Stimulated activated CD4-positive, alpha-beta T cell treated with anti-CD3 and anti-CD28 coated beads, Interleukin-15, amount 100 ng/mL, for 1 hour (primary cell): ENCODE measurements at places on chromosomes 2 and 18.

DNA sequence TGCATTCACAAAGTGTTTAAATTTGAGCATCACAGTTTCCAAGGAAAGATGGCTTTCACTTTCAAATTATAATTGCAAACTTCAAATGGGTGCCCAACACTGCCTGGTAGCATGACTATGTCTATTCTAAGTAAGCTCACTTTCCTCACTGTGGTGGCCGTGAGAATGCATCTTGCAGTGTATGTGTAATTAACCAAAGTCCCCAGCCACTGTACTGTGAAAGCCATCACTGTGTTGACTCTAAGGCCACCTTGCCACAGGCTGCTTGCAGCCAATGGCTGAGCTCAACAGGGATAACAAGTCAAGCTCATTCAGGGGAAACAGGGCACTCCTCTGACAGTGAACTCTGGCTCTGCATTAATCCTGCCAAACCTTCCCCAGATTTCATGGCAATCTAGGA lies 43.3 kb upstream of the LGALSL start:
- no peak for DNase-seq

DNA sequence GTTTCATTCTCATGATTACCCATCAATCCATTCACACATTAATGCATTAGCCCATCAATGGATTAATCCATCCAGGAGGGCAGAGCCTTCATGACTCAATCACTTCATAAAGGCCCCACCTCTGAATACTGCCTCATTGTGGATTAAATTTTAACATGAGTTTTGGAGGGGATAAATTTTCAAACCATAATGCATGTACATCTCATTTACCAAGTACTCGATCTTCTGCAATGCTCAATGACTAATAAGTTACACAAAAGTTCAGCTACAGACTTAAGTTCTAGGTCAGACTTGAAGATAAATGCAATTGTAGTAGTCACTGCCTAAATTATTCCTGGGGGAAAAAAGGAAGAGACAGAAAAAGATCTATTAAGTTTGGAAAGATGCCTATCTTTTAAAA lies 120.0 kb upstream of the OSR1 start:
- no peak for DNase-seq

GRCh38 chr2:25954199-25954752 lies 28.0 kb downstream of the KIF3C start:
- DNase-seq: no peak

- DNase-seq: no peak
Observed at GRCh38 chr18:60259052-60259681, 113.4 kb downstream of the MC4R start.

DNA sequence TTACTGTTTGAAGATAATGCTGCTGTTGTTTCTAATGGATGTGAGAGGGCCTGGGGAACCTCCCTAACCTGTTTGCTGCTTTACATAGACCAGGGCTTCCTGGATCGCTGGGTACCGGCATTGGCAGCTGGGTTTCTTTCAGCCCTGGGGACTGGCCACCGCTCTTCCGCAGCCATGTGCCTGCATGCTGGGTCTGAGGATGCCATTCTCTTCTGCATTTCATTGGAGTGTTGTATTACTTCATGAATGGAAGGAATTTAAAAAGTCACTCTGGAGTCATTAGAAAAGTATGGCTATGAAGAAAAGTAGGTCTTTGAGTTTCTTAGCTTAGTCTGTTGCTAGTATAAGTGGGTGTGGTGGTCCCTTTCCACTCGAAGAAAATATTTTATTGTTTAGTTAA lies 107.3 kb upstream of the MGAT5 start:
- DNase-seq: no peak

GRCh38 chr18:73639788-73640187 lies 507.8 kb downstream of the FBXO15 start:
- DNase-seq: no peak

DNA sequence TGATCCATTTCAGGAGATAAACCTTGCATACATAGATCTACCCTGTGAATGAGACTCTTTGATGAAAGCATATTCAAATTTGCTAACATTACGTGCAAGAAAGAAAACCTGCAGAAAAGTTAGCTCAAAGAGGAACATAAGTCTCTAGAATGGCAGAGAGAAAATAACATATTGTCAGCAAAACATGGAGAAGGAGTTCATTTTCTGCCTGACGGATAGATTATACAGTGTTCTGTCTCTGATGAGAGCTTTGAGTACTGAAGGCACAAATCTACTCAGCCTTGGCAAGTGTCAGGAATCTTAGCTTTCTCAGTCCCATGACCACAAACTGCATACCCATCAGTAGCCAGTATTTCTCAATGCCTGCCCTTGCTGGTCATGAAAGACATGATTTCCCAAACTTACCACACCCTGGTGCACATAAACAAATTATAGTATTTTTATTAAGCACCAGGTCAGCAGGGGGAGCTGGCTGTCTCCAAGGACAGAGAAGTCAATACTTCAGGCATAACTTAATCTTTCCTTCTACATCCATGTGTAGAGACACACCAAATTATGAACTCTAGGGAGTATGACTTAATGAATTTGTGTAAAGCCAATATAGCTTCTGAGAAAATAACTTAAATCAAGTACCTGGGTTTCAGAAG lies 401.2 kb upstream of the SOX11 start:
- DNase-seq: no peak

GRCh38 chr2:238685713-238686112 lies 162.2 kb upstream of the TWIST2 start:
- DNase-seq: no peak

DNA sequence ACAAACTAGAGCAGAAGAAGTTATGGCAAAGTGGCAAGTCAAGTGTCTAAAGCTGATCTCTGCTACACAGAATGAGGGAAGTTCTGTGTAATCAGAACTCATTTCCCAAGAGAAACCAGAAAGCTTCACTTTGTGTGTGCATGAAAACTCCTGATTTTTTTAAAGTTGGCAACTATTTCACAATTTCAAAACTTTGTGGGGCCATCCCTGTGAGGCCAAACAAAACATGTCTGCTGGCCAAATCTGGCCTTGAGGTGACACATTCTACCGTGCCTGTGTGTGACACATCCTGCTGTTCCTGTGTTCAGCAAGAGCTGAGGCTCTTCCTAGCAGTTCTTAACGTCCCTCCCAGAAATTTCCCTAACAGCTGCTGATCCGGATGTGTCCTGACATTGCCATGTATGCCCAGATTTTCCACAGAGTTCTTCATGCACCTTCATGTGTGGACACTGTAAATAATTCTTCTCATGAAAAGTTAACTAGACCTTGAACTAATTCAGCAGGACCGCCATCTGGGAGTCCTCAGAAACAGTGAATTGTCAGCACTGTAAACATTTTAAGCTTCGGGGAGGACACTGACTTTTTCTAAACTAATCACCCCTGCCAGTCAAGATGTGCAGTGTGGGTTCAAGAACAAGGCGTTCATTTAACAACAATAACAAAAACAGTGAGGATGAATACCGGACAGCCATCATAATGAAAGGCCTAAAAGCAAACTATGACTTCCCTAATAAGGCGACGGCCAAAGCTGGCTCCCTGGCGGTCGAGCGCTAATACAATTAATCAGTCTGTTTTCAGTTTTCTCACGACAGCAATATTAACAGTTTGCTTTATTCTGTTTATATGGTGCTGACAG lies 99.0 kb downstream of the PLEKHM3 start:
- DNase-seq: no peak

GRCh38 chr2:113084249-113085000 lies 16.7 kb downstream of the IL1F10 start:
- no peak for DNase-seq

GRCh38 chr2:11698009-11698922 lies 28.3 kb upstream of the NTSR2 start:
- DNase-seq: no peak

- DNase-seq: no peak
Observed at GRCh38 chr2:72211777-72212485, 64.3 kb upstream of the CYP26B1 start.

- DNase-seq: no peak
Observed at GRCh38 chr2:171260471-171261424, 100.1 kb upstream of the TLK1 start.

- no peak for DNase-seq
Observed at GRCh38 chr2:85748039-85748734, 5.6 kb upstream of the ATOH8 start.

DNA sequence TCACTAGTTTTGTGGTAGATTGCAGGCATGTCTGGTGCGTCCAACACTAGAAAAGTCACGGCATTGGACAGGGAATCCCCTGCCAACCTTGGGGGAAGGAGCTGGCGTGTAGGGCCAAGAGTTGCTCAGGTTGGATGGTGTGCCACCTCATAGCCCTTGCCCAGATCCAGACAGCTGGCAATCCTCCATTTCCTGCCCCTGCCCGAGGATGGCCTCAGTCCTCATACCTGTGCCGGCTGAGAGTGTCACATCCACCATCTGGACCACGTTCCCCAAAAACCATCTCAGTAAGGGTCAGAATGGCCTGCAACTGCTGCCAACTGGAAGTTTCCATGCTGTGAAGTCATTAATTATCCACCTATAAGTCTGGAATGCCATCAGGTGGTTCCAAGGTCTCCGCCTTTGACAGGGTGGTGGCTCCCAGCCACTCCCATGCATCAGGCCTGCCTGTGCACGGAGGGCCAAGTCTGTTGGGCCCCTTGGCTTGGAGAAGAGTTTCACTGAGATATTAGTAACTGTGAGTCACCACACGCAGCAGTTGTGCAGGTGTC lies 55.0 kb downstream of the IMPA2 start:
- no peak for DNase-seq

GRCh38 chr18:45879681-45880655 lies 54.5 kb downstream of the SIGLEC15 start:
- peak; percentile 51 for DNase-seq

DNA sequence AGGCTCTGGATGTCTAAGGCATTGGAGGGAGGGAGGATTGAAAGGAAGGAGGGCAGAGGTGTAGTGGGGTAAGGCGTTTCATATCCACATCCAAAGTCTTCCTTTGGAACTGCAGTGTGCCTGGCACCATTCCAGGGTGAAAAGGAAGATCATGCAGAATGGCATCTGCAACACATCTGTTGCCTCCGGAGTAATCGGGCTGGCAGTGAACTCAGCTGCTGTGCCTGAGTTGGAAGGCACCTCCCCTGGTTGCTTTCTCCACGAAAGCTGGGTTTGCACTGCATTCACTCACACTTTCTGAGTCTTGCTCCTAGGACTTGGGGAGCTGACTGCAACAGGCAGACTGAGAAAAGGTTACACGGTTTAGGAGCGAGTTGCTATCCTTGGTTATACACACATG lies 30.3 kb upstream of the SEC11C start:
- no peak for DNase-seq

DNA sequence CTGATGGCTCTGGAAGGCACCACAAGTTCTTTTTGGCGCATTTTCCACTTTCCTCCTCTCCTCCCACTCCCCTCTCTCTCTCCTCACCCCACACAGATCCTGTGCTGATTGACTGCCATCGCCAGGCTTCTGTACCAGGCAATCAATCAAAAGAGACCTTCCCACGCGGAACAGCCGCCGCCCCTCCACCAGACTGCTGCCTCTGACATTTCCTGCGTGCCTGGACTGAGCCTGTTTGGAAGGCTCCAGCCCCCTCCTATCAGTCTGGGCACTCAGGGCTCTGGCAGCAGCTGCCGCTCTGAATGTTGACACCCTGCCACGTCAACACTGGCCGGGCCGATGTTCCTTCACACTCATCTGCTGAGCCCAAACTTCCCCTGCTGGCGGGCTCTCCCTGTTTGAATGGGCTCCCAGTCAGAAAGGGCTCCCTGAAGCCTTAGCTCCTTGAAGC lies 467.7 kb downstream of the EPHA4 start:
- DNase-seq: no peak

DNA sequence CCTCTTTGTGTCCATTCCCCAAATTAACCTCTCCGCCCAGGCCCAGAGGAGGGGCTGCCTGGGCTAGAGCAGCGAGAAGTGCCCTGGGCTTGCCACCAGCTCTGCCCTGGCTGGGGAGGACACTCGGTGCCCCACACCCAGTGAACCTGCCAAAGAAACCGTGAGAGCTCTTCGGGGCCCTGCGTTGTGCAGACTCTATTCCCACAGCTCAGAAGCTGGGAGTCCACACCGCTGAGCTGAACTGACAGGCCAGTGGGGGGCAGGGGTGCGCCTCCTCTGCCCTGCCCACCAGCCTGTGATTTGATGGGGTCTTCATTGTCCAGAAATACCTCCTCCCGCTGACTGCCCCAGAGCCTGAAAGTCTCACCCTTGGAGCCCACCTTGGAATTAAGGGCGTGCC lies 13.5 kb downstream of the KHK start:
- no peak for DNase-seq

GRCh38 chr2:63831176-63831575 lies 10.5 kb upstream of the UGP2 start:
- no peak for DNase-seq

DNA sequence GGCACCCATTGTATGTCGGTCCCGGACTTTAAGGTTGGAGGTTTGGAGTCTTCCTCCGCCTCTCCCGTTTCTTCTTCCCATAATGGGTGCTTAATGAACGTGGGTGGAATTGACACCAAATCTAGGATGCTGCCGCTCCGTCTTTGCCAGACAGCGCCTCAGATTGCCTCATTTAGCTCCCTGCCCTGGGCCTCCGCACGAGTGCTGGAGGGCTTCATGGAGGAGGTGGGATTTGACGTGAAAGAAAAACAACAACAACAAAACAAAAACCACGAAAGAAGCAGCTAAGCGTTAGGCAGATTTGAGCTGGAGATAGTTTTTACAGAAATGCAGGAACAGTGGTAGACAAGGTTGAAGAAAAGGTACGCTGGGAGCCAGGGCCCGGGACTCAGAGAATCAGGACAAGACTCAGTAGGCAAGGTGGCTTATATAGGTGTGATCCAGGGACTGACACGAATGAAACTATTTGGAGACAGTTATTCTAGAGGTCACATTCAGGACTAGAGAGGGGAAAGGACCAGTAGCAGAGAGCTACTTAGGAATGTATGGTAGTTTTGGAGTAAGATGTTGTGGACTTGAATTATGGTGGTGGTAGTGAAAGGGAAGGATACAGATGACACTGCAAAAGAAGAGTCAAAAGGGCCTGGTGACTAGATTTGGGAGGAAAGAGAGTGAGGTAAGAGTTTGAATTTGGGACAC lies 605 bp downstream of the ZNF2 start:
- no peak for DNase-seq

GRCh38 chr2:7203056-7203467 lies 285.9 kb downstream of the RNF144A start:
- peak; percentile 24 for DNase-seq

- no peak for DNase-seq
Observed at GRCh38 chr2:68565858-68566257, 77.5 kb upstream of the PROKR1 start.
